Epithelial cell of esophagus (primary cell): ENCODE measurements at places on chromosomes 1 and 21.
A peak's percentile ranks its signal among the peaks of the same experiment; 100 is the strongest.

DNA sequence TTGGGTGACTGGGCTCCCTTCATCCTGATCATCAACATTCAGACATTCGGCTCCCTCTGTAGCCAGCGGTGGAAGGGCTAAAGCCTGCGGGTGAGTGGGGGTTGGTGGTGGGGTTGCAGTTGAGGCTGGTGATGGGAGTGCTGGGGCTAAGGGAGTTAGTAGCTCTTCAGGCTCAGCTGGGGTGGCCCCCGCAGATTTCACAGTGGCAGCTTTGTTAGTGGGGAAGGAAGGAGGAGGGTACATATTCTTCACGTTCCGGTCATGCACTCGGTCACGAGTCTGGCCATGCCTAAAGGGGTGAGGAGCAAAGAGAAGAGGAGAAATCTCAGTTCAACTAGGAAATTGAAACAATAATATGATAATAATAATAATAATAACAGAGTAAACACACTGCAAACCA is 6.8 kb downstream of the PSMB4 start:
- DNase-seq, result no peak

GRCh38 chr1:144551107-144551542 is 41.6 kb upstream of the PPIAL4F start:
- DNase-seq, result no peak

- DNase-seq, result peak; percentile 22
Observed at GRCh38 chr1:245153552-245154428, 995 bp upstream of the KIF26B start.

DNA sequence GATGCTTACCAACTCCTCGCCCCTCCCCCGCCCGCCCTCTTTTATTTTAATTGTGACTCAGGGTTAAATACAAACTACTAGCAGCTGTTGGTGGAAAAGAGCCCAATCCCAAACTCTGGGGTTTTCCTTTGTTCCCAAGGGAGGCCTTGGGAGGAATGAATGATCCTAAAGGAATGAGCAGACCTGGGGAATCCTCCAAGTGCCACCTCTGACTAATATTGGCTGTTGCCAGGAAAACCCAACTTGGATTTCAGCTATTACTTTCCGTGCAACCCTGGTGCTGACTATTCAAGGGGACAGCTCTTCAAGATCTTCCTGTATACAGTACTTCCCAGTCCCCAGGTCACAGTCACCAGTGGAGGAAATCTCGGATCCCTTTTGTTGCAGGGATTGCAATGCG is 1.3 kb upstream of the S100A10 start:
- DNase-seq, result peak; percentile 95

GRCh38 chr1:24315391-24315790 is 3.8 kb upstream of the GRHL3 start:
- DNase-seq, result peak; percentile 83

- no peak for DNase-seq
Observed at GRCh38 chr21:38475519-38475918, 22.8 kb downstream of the ERG start.

DNA sequence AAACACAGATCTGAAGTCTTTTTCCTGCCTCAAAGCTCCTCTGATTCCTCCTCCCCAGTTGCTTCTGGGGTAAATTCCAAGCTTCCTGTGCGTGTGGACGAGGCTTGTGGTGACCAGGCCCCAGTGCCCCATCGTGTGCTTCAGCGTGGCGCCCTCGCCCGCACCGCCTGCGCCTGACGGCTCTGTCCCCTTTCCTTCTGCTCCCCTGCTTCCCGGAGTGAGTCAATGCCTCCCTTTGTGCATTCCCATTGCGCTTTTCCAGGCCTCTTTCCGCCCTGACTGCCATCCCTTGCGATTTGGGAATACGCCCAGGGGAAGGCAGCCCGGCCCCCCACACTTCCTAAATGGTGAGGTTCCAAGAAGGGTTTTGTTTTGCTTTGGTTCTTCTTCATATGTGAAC is 36.3 kb downstream of the FAAP20 start:
- DNase-seq, result no peak

DNA sequence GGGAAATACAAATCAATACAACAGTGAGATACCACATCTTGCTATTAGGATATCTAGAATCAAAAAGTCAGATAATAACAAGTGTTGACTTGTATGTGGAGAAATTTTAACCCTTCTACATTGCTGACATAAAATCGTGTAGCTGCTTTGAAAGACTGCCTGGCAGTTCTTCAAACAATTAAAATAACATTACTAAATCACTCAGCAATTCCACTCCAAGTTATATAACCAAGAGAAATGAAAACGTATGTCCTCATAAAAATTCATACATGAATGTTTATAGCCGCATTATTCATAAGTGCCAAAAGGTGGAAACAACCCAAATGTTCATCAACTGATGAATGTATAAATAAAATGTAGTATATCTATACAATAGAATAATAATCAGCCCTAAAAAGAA is 164.6 kb downstream of the RASAL2 start:
- DNase-seq, result no peak
